ENCODE measurements at places on chromosomes 2 and 18.

GRCh38 chr18:78771496-78772359 lies 207.9 kb upstream of the SALL3 start:
- no peak for DNase-seq

DNA sequence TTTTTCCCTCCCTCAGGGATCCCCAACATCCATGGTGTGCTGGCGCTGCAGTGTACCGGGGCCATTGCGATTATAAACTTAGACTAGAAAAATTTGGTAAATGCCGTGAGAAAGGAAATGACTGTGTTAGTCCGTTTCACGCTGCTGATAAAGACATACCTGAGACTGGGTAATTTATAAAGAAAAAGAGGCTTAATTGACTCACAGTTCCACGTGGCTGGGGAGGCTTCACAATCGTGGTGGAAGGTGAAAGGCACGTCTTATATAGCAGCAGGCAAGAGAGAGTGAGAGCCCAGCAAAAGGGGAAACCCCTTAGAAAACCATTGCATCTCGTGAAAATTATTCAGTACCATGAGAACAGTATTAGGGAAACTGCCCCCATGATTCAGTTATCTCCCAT lies 44.3 kb downstream of the NTSR2 start:
- DNase-seq: no peak

DNA sequence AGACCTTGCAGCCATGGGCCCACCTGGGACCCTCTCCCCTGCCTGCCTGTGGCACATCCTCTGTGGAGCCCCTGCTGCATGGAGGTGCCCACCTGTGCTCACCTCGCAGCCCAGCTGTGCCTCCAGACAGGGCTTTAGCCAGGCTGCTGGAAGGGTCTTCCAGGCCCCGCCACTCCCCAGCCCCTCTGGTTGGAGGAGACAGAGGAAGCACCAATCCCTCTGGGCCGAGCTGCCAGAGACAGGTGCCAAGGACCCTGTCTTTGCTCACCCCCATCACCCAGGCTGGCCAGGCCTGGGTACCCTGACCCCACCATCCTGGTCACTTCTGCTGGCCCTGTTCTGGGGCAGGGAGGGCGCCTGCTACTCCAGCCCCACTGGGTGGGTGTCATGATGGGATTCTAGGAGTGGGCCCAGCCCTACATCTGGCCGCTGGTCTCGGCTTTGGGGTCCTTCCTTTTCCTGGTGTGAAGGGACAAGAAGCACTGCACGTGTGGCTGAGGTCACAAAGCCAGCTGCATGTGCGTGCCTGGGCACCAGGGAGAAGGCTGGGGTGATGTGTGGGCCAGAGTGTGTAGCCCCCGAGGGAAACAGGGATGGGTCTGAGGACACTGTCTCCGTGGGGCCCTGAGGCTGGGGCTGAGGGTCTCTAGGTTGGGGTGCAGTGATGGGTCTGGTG lies 9.3 kb upstream of the NEU4 start:
- DNase-seq: no peak

- no peak for DNase-seq
Observed at GRCh38 chr18:24553571-24554285, 93.3 kb downstream of the HRH4 start.

DNA sequence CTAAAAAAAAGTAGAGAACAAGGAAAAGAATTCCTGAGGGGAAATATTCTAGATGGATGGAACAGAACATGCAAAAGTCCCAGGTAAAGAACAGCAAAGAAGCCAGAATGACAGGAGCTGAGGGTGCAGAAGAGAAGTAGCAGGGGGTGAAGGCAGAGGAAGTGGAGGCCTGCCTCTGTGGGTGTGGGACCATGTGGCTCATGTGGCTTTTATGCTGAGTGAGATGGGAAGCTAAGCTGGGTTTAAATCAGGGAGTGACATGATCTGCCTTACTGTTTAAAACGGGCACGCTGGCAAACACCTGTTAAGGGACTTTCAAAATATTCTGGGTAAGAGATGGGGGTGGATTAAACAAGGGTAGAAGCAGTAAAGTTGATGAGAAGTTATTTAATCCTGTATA lies 40.0 kb downstream of the GKN2 start:
- no peak for DNase-seq

- DNase-seq: no peak
Observed at GRCh38 chr2:200950378-200950777, 13.1 kb downstream of the ORC2 start.

- DNase-seq: no peak
Observed at GRCh38 chr18:77250501-77250925, 865 bp downstream of the GALR1 start.

GRCh38 chr2:145050134-145050533 lies 530.2 kb upstream of the ZEB2 start:
- DNase-seq: no peak

Measured in iPS DF 6.9 (cell line).